Adrenal gland (tissue), 19 donors: ENCODE measurements at places on chromosomes 5 and 9. TPM values are rescaled to one million over a fixed set of nuclear protein-coding genes. Genes with fewer than 3 reads are reported as not detected.

SSBP2 gene
- 424 TPM for total RNA-seq

GFPT2 gene
- 9.6 TPM for total RNA-seq

IQGAP2 gene
- 28.6 TPM for total RNA-seq

RBM18 gene
- total RNA-seq = 18.5 TPM

ADAMTS6 gene
- 0.54 TPM for total RNA-seq

ZNF608 gene
- total RNA-seq = 30.1 TPM

ADAMTS13 gene
- total RNA-seq = 0.96 TPM

AJM1 gene
- 2.2 TPM for total RNA-seq

TEX48 gene
- total RNA-seq = not detected

CKMT2 gene
- 29.5 TPM for total RNA-seq

COX7C gene
- total RNA-seq = 465 TPM

PLPPR1 gene
- not detected for total RNA-seq

ADGRD2 gene
- 0.97 TPM for total RNA-seq

CCDC183 gene
- total RNA-seq = 2.2 TPM

URM1 gene
- 34.7 TPM for total RNA-seq

PTPRD gene
- 2.7 TPM for total RNA-seq

DNM1 gene
- total RNA-seq = 4.4 TPM

PRRC1 gene
- total RNA-seq = 37.7 TPM

GPRIN1 gene
- total RNA-seq = 0.90 TPM

BSPRY gene
- total RNA-seq = 18.6 TPM

SLU7 gene
- total RNA-seq = 37.4 TPM

MOB3B gene
- total RNA-seq = 5.1 TPM

STC2 gene
- total RNA-seq = 0.40 TPM
